ENCODE measurements at places on chromosomes 1 and 21.

DNA sequence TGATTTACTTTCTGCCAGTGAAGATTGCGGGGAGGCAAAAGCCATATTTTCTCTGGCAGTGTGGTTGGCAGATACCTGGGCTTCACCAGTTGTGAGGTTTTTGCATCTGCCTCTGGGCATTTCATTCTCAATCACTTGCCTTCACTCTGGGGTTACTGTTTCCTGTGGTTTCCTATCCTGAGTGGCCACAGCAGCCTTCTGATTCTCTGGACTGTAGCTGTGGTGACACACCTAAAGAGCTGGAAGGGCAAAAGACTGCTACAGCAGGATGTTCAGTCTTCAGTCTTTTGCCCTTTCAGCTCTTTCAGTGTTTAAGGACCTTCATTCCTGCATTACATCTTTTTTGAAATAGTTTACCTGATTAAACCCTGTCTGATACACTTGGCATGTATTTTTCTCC, 50.5 kb upstream of the GPR52 start:
- DNase-seq, result peak; percentile 40

GRCh38 chr1:150548632-150549495, at the start of gene ADAMTSL4:
ADAMTSL4 (plus strand) TSS chr1:150549408; CDS start chr1:150552289, 2,881 bp downstream.
- DNase-seq, result peak; percentile 66

DNA sequence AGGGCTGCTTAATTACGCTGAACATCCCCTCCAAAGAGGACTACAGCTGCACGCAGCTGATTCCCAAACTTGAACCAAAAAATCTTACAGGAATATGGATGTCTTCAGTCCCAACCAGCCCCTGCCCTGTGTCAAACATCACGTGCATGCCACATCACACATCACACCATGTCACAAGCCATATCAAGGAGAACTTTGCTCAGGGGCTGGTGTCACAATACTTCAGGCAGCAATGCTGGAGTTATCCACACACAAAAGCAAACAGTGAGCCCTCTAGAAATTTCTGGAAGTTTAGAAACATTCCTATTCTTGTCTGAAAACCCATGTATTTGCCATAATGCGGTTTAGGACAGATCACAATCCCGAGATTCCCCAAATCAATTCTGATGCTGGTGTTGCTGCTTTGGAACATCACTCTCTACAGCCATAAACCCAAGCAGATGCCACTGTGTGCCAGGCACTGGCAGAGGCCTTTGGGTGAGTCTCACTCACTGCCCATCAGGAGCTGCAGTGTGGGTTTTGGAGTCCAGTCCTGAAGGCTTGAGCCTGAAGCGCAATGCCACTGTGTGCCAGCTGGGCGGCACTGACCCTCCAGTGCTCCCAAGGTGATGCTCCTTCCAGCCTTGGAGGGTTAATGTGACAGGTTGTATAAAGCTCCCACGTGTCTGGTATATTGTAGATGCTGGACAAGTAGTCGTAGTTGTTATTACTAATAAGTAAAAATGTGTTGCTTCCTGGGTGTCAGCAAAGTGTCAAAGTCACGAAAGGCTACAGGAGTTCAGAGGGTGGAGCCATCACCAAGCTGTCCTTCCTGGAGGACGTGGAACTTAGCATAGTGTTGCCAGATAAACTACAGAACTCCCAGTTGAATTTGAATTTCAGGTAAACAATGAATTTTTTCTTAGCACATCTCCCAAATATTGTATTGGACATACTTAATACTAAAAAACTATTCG, 20.1 kb upstream of the EFNA1 start:
- DNase-seq, result no peak

GRCh38 chr21:32131164-32131563, 147.7 kb downstream of the MIS18A start:
- no peak for DNase-seq

DNA sequence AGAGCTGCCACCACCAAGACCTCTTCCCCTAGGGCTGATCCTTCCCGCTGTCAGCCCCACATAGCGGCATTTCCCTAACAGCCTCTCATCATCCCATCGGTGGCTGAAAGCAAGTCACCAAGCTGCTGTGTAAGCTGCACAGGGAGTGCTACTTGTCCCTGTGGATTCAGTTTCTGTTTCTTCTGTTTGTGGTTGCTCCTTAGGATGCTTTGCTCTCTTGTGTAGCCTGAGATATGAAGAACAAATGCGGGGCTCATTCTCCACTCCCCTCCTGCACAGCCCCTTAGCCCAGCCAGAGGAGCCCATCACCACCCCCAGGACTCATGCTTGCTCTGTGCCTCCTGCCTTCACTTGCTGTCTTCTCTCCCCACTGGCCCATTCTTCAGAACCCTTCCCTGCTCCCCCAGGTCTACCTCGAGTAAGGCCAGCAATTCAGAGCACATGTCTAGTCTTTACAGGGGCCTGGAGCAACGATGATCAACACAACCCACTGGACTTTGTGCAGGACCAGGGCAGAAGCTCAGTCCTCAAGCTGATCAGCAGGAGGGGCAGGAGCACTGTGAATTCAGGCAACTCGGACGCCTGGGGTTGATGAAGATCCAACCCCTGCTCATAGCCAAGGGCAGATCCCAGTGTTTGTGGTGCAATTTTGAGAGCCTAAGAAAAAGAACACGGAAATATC, 82.6 kb upstream of the GALNT2 start:
- DNase-seq, result no peak

GRCh38 chr1:174209347-174210187, 50.2 kb downstream of the RABGAP1L start:
- peak; percentile 87 for DNase-seq

DNA sequence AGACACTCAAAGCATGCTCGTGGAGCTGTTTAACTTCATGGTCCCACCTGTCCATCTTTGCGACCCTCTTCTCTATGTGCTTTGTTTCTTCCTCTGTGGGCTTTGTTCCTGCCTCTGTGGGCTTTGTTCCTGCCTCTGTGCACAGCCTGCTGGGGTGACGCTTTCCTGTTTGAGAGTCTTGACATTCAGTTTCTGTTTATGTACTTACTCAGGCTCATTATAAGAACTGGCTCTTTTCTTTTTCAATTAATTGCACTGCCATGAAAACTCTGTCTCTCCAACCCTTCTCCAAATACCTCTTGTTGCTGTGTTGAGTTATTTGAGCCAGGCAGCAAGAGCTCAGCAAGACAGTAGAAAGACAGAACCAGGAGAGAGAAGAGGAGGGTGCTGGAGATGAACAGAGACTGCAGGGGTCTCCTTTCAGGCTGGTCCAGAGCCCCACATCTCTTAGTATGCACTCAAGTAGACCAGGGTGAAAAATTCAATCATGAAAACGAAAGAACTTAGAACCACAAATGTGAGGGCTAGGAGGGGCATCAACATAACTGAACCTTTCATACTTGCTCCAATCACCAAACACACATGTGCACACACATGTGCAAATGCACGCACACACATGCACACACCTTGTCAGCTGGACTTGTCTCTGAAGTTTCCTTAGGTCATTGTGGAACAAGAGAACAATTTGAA, 88.3 kb upstream of the SGIP1 start:
- DNase-seq, result peak; percentile 88

- DNase-seq, result peak; percentile 46
These were observed 1.0 kb upstream of the DMRTA2 start for GRCh38 chr1:50424045-50424883.

DNA sequence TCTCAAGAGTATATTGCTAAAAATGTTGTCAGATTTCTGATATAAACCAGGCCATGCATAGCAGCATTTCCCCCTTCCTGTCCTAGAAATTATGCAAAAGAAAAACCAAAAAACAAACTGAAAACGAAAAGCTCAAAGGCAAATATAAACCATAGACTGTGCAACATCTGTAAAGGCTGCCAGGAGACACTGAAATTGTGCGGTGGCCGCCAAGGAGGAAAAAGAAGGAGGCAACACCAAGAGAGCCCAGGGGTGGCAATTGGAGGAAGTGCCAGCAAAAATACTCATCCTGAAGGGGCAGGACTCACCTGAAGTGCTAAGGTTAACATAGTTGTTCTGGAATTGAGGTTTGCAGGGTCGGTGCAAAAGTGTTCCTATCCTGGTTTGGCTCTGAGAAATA, 92.0 kb downstream of the RWDD3 start:
- no peak for DNase-seq

DNA sequence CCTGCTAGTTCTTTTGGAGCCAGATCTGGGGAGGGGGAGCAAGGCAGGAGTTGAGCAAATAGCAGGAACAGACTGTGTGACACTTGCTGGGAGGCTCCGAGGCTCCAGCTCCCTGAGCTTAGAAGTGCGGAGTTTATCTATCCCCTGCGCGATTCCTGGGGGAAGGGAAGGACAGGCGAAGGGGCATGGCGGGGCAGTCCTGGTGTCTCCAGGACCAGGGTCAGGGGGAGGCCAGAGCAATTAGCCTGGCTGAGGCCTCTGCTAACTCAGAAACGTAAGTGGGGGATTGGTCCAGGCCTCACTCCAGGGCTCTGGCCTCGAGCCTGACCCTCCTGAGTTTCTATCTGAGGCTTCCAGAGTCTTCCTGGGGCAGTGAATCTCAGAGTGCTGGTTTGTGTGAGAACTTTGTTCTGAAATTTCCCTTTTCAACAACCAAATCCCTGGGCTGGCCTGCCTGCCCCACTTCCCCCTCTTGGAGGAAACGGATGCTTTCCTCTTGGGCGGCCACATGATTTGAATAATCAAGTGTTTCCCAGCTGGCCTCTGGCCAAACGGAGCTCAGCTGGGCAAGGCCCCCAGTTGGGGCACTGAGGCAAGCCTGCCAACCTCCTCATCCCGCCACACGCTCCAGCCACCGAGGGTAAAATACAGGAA, 15.6 kb downstream of the ALPL start:
- no peak for DNase-seq

DNA sequence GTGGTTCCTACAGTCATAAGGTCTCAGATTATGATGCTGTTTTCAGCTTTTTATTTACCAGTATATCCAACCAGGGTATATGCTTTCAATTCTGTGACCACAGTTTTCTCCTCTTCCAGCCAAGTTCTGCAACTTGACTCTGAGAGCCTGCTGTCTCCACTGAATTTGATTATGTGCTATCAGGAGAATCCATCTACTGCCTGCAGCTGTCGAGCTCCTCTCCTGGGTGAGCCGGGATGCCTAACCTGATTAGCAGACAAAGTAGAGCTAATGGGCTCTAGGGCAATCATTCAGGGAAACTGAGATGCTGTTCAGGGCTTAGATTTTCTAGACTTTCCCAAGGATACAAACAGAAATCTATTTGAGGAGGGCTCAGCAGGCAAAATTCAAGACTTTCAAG, 271.5 kb upstream of the BEND5 start:
- DNase-seq, result no peak

DNA sequence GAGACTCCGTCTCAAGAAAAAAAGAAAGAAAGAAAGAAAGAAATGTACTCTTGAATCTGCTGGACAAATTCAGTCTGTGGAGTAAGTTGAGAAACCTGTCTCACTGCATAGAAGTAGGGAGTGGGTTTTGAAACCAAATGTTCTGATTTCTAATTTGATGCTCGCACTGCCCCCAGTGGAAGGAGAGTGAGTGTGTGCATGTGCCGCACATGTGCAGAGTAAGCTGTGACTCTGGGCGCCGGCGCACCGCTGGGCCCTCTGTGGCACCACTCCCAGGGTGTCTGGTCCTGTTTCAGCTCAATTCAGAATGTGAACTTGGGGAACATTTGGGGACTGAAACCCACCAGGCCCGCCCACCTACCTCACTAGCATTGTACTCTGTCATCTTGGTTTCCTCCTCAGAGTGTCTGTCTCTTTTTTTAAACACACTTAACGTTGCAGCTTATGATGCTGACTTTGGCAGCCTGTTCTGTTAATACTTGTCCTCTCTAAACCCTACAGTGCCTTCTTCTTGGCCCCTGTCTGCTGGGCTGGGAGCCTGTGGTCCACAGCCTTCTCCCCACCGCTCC, 104.6 kb downstream of the CACNA1E start:
- DNase-seq, result peak; percentile 6

- DNase-seq, result peak; percentile 70
These were observed 13.8 kb upstream of the PHLDA3 start for GRCh38 chr1:201482755-201483154.

DNA sequence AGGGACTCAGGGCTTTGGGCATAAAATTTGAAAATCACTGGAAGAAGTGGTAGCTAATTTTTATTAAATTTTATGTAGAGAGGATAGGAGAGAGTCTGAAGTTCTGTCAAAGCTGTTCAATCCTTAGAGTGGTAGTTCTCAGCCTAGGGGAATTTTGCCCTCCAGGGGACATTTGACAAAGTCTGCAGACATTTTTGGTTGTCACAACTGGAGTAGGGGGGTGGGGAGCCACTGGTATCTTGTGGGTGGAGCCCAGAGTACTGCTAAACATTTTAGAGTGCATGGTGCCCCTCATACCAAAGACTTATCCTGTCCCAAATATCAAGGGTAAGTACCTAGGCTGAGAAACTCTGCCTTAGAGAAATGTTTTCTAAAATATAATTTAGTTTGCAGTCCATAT, 30.2 kb downstream of the RASAL2 start:
- no peak for DNase-seq

GRCh38 chr1:84291882-84292655, 9.4 kb upstream of the SAMD13 start:
- DNase-seq, result no peak

GRCh38 chr1:164699815-164700491, 141.0 kb downstream of the PBX1 start:
- no peak for DNase-seq

DNA sequence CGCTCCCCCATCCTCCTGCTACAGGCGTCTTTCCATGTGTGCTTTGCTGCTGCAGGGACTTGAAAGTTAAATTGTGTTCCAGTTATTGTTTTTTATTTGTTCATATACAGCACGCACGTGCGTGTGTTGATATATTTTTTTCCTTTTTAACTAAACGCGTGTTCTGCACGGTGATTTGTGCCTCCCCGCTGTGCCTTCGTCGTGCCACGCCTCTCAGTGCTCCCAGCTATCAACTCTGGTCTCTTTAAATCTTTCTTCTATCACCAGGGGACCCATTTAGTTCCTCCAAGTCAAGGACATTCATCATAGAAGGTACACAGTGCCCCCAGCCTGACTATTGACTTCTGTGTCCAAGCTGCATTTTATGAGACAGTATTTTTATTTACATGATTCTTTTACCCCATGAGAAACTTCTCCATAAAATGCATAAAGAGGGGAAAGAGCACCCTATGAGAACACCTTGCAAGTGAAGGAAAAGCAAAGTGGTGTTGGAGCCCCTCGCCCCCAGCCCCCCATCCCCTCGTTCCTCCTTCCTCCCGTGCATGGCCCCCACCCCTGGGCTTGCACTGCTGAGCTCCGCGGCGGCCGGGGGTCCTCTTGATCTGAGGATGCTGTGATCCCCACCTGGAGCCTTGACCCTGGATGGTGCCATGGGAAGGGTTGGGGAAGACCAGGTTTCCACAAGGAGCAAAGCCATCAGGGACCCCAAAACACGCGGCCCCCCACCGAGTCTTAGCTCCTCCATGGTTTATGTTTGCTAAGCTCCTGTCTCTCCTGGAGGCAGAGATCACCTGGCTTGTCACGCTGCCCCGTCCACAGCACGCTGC, 45.5 kb downstream of the KCNAB2 start:
- no peak for DNase-seq

All from GM12865 (cell line).